ENCODE measurements at places on chromosomes 3 and 15.

- DNase-seq, result no peak
These were observed 137.9 kb upstream of the LIPC start for GRCh38 chr15:58293622-58294550.

DNA sequence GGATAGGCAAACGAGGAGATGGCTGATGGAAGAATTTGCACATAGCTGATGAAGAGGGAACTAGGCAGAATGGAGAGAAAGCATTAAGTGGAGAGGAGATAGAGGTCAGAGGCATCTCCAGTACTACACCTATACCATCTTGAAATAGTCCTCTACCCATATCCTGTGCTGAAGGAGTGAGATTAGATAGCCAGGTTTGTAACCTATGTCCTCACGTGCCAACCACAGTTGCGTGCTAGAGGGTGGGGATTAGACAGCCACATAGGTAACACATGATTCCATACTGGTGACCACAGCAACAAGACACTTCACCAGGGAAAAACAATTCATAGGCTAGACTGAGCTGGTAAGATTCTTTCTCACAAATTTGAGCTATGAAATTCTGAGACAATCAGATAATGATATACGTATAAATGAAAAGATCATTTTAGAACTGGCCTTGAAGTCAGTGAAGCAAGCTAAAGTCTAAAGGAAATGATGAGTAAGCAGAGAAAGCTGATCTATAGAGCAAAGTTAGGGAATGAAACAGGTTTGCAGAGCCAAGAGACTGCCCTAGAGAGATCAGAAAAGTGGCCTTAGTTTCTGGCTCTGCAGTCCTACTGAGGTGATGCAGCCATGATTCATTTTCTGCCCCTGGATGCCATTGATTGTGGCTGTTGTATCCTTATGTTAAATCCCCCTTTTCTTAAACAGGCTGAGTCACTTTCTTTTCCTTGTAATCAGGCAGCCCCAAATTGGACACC is 17.7 kb downstream of the MYNN start:
- DNase-seq, result no peak

DNA sequence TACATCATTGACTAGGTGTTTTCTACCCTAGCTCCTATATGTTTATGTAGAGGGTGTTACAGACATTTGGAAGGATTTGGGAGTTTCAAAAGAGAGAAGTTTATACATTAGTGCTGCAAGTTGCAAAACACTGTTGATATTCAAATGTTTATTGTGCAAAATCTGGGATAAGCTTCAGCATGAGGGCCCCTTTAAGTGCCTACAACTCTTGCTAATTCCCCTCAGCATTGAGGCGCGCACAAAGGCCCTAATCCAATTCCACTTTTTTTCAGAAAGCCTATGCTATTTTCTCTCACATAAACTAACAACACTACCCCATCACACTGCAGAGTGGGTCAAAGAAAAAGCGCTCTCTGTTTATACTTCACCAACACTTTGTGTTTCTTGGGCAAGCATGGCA is 208.0 kb downstream of the NR2F2 start:
- DNase-seq, result no peak

GRCh38 chr15:48675436-48675835 is 29.9 kb upstream of the FBN1 start:
- DNase-seq, result no peak

DNA sequence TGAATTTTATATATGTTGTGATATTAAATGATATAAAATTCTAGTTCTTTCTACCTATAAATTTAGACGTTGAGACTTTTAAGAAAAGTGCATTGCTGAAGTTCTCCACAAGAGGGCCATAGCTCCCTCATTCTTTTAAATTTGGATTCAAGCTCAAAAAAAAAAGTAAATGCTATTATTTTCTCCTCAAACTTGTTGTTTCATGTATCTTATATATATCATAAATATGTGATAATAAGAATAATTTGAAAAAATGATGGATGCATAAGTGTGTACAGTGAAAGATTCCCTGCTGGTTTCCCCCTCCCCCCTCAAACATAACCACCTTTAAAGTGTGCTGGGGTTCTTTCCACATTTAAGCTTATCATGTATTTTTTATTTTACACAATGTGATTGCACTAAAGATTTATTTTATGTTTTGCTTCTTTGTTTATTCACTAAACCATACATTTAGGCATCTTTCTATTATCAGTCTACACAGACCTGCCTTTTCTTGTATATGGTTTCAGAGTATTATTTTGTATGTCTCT is 769.4 kb upstream of the GOLIM4 start:
- no peak for DNase-seq

DNA sequence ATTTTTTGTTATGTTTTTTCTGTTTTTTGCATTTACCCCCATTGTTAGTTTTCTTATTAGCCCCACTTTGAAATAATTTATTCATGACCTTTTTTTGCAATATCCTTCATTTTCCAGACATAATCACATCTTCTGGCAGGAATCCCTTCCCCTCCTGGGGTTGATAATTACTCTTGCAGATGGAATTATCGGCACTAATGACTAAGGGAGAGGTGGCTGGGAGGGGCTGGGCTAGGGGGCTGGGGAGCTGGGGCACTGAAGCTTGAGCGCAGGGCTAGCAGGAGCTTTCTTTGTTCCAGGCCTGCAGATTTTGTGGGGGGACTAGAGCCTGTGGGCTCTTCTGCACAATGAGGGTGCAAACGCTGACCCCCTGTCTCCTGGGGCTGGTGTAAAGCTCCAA is 77.8 kb downstream of the RAB11A start:
- no peak for DNase-seq

DNA sequence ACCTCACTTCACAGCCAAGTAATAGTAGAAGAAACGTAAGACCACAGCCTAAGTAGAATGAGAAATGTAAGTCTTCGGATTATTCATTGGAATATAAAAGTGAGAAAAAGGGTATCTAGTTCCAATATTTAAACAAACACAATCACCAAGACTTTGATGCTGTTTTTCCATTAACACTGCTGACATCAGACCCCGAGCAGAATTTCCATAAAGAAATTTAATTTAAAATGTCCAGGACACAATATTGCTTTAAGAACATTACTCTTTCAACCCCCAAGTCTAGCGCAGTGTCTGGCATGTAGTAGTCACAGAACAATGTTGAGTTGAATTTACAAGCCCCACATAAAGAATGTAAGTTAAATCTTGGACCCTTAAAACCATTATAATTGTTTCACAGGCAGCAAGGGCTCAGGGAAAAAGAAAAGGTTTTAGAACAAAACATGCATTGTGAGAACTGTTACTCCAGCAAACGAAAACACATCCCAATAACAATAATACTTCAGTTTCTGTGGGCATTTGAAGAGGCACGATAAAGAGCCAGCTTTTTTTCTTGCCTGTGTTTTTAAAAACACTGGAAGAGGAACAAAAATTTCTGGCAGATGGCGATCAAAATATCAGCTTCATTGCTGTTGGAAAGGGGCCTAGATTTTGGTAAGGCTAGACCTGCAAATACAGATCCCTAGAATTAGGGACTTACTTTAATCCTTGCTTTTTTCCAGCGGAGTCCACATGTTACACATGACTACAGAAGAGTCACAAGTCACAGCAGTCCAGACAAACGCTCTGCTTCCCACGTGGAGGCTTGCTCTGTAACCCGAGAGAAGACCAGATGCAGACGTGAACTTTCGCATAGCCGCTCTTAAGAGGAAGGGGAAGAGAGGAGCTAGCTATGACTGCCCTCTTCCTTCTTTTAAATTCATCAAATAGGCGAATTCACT is 77.9 kb upstream of the IGSF10 start:
- DNase-seq, result no peak

DNA sequence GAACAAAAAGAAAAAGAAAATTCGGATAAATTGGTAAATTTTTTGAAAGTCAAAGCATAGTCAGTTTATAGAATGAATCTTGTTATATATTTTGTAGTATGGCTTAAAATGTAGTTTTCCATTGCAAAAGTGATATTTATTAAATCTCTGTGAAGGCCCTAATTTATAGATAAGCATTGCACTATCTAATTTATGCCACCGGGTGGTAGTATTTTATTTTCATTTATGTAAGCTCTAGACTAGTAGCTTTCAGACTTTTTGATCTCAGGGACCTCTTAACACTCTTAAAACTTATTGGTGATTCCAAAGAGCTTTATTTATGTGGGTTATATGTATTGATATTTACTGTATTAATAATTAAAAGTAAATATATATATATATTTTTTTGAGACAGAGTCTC is 133.9 kb upstream of the LRRFIP2 start:
- DNase-seq, result no peak

DNA sequence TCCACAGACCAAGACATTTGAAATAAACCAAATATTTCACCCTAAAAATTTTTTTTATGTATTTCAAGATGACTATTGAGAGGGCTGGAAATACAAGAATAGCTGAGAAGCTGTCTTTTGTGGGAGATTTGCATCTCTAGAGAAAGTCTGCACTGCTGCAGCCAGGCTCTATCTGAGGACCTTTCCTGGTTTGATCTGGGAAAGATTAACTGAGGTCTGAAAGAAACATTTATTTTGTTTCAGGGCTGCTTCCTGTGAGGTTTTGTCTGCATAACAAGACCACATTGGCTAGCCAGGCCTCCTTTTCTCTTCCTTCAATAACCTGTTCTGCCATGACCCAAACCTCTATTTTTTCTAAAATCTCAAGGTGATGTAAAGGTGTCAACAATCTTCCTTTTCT is 117.5 kb upstream of the ARHGEF26 start:
- DNase-seq, result no peak

DNA sequence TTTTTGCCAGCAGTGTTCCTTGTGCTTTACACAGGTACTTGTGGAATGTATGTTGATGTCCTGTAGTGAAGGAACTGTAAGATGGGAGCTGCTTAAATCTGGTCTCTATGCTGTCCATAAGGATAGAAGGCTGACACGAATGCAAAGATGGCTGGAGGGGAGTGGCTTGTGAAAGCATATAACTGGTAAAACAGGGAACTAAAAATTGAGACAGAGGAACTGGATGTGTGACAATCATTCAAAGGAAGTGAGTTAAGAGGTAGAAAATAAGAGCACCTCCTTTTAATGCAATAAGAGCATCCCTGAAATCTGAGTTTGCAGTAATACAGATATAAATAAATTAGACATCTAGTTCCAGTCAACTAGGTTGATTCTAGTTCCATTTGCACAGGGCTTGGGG is 35.2 kb downstream of the RNF13 start:
- DNase-seq, result no peak

GRCh38 chr15:62454567-62455172 is 289.6 kb upstream of the C2CD4B start:
- no peak for DNase-seq

- DNase-seq, result no peak
These were observed 25.5 kb downstream of the SEC62 start for GRCh38 chr3:169992156-169992555.

GRCh38 chr15:51675234-51675633 is 6.1 kb upstream of the SCG3 start:
- DNase-seq, result no peak

DNA sequence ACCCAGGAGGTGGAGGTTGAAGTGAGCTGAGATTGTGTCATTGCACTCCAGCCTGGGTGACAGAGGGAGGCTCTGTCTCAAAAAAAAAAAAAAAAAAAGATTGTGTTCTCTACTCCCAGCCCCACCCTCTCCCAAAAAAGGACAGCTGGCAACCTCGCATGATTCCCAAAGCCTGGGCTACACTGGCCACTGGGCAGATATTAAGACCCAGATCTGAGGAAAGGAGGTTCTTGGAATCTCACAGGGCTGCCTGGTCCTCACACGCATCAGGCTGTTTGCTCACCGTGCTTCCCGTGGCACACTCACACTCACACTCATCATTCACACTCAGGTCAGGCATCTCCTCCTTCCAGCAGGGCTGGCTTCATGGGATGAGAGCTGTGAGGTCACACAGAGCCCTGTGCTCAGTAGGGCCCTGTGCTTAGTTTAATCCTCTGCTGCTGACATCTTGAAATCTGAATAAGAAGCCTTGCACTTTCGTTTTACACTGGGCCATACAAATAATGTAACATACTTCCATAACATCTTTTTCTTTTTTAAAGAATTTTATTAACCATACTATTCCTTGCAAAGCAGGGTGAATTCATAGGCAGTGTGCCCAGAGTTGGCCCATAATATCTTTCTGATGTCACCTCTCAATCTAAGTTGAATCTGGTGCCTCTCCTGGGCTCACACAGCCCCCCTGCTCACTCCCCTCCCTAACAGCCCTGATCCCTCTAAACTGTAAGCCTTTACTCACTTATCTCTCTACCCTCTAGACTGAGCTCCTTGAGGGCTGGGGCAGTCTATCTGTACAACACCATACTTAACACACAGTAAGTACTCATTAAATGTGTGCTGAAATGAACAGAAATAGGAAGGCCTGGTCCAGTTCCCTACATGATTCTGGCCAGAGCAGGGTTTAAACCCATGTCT is 50.2 kb upstream of the C15orf39 start:
- DNase-seq, result no peak

- DNase-seq, result no peak
These were observed 299.5 kb upstream of the KCNMB2 start for GRCh38 chr3:178236555-178237277.

GRCh38 chr15:57327985-57328471 is 48.3 kb upstream of the CGNL1 start:
- DNase-seq, result peak; percentile 51

DNA sequence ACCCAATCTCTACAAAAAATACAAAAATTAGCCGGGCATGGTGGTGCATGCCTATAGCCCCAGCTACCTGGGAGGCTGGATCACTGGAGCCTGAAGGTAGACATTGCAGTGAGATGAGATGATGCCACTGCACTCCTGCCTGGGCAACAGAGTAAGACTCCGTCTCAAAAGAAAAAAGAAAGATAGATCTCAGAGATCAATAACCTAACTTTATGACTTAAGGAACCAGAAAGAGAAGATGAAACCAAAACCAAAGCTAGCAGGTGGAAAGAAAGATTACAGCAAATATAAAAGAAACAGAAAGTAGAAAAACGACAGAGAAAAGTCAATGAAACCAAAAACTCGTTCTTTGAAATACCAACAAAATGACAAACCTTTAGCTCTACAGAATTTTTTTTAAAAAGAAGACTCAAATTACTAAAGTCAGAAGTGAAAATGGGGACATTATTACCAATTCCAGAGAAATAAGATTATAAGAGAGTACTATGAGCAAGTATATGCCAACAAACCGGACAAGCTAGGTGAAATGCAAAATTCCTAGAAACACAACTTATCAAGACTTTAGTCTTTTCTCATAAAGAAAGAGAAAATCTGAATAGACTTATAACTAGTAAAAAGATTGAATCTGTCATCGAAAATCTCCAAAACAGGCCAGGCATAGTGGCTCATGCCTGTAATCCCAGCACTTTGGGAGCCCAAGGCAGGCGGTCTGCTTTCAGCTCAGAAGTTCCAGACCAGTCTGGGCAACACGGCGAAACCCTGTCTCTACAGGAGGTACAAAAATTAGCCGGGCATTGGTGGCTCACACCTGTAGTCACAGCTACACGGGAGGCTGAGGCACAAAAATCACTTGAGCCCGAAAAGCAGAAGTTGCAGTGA is 35.0 kb downstream of the ACAP2 start:
- no peak for DNase-seq

DNA sequence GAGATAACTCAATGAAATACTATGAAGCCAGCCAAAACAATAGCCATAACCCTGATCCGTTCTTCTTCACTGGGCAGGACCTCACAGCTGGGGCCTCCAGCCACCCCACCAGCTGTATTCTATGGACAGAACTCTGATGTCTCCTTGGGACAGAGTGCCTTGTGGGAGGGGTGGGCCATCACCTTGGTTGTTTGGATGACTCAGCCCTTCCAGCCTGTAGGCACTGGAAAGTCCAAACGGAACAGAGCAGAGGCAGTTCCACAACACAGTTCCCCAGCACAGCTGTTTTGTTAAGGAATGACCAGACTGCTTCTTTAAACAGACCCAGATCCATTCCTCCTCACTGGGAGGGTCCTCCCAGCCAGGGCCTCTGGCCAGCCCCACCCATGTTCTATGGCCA is 31.9 kb upstream of the ZBED2 start:
- DNase-seq, result no peak
